ENCODE measurements at places on chromosomes 12 and 14.

GRCh38 chr14:31206536-31207286, 882 bp downstream of the HECTD1 start:
- peak; percentile 34 for DNase-seq

DNA sequence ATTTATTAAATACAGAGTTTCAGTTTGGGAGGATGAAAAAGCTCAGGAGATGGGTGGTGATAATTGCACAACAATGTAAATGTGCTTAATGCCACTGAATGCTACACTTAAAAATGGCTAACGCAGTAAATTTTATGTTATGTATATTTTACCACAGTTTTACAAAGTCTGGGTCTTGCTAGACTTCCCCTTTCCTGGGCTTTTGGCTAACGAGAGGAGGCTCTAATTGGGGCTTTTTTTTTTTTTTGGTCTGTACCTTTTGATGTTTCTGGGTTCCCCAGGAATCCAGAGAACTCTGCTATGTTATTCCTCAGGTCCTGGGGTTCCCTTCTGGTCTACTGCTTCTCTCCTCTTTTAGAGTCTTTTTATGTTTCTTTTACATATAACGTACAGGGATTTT, 355.5 kb downstream of the CACNA1C start:
- no peak for DNase-seq

DNA sequence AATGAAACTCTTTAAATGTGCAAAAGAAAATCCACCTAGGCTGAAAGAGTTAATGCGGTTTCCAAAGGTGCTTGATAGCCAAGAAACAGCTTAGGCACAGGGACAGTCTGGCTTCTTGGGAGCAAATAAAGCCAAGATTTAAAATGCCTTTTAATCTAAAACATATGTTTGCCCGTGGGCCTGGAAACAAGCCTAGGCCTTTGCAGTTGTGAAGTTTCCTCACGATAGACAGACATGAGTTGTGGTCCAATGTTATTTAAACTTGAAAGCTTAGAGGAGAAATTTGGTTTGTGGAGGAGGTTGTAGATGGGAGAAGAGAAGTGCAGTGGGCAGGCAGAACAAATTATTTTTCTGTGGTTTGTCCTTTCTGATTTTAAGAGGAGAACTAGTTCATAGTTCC, 29.8 kb downstream of the PROX2 start:
- DNase-seq: no peak

DNA sequence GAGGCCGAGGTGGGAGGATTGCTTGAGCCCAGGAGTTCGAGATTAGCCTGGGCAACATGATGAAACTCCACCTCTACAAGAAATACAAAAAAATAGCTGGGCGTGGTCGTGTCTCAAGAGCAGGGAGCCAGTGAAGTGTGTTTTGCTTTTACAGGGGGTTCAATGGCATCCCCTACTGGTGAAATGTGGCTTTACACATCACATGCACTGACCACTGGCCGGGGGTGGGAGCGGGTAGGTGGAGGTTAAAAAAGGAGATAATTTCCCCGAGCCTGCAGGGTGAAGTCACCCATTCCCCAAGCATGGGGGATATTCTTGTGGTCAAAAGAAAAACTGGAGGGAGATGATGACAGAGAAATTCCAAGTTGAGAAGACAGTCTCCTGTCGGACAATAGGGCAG, 63.6 kb upstream of the PWP1 start:
- no peak for DNase-seq

- DNase-seq: no peak
Observed at GRCh38 chr14:51087031-51087441, 7.9 kb downstream of the TRIM9 start.

GRCh38 chr12:53180931-53181645, 363 bp upstream of the CSAD start:
- peak; percentile 67 for DNase-seq

DNA sequence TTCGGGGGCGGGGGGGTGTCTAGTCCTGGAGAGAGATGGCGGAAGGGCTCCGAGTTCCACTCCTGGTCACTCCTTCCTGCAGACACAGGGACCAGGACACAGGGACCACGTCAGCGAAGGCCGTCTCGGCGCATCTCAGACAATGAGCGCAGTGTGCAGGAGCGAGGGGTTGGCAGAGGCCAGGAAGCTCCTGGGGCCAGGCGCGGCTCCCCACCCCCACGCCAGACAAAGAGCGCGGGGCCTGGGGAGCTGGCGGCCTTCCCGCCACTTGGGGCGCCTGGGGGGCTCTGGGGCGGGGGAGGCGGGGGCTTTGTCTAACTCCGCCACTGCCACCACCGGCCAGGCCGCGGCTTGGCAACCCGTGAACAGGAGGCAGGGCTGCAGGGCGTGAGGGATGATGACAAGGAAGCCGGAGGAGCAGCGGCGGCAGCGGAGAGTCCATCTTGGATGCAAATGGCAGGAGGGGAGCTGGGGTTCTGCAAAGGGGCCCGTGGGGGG, 2.2 kb downstream of the CDK2AP1 start:
- DNase-seq: peak; percentile 16

- DNase-seq: no peak
Observed at GRCh38 chr12:77924703-77925102, 94.0 kb downstream of the NAV3 start.

DNA sequence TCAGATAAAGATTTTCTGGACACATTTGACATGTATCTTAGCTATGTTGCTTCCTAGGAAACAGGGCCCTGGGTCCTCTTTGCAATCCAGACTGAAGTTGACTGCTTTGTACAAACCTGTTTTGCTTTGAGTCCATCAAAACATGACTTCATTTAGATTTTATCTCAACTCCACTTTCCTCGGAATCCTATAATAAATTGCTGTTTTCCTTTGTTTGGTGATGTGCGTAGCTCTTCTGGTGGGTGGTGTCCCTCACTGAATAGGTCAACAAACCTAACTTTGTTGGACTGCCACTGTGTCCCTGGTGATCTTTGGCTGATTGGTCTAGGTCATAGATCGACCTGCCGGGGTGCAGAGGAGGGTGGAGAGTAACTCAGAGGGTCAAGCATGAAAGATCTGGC, 735 bp upstream of the P2RX7 start:
- DNase-seq: no peak

DNA sequence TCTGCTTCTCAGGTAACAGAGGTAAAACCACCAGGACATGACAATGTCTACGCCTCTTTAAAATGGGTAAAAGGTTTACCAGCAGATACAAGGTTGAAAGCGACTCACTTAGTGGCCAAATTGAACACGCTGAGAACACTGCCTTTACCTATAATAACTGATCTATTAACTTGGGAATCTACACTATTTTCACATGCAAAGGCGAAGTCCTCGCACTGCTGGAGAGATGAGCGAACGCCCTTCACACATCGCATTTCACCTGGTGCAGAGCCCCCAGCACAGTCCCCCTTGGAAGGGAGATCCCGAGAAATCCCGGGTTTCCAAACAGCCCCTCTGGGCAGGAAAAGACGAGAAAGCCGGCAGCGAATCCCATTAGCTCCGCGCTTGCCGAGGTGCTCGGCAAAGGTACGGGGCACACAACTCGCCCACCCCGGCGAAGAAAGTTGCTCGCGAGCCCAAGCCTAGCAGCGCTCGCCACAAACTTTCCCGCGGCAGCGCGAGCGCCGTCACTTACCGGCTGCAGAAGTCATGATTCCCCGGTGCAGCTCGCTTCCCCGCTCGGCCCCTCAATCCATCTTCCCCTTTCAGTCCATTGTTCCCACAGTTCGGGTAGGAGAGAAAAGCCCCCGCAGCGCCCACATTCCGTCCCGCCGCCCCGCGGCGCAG, 423 bp downstream of the FGD6 start:
- DNase-seq: no peak

DNA sequence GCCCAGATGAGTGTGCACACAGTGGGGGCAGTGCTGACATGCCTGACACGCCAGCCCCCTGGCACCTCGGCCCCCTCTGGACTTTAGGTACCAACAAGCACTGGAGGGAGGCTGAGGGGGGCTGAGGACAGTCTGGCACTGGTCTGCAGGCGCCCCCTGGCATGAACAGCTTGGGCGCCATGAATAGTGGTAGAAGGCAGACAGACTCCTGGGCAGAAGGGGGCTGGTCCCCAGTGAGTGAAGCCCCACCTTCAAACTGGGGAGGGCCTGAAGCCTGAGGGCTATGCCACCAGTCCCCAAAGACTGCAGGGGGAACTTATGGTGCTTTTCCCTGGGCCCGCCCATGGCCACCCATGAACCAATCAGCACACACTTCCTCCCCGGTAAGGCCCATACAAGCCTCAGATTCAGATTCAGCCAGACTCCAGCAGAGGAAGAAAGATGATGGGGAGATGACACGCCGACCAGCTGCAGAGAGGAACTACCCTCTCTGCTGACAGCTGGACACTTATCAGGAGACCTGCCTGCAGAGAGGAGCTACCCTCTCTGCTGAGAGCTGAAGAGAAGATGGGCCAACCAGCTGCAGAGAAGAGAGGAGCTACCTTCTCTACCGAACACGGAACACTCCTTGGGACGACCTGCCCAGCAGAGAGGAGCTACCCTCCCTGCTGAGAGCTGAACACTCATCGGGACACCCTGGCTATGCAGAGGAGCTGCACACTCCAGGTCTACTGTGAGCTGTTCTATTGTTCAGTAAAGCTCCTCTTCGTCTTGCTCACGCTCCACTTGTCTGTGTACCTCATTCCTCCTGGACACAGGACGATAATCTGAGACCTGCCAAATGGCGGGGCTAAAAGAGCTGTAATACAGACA, 324.5 kb downstream of the PCNX1 start:
- DNase-seq: no peak

DNA sequence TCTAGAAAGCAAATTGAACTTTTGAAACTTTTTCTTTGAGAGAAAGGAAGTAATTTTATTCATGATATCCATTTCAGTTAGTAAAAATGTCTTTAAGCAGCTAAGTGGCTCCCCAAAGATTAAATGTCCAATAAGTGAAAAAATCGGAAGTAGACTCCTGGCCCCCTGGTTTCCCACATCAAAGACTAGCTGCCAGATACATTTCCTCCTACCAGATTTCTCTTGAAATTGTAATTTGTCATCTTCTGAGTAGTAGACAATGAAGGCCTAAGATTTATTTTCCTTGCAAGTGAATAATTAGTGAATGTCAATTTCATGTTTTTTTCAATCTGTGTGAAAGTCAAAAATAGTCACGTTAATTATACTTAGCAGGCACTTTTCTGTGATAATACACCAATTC, 321.9 kb downstream of the SYT1 start:
- DNase-seq: no peak

DNA sequence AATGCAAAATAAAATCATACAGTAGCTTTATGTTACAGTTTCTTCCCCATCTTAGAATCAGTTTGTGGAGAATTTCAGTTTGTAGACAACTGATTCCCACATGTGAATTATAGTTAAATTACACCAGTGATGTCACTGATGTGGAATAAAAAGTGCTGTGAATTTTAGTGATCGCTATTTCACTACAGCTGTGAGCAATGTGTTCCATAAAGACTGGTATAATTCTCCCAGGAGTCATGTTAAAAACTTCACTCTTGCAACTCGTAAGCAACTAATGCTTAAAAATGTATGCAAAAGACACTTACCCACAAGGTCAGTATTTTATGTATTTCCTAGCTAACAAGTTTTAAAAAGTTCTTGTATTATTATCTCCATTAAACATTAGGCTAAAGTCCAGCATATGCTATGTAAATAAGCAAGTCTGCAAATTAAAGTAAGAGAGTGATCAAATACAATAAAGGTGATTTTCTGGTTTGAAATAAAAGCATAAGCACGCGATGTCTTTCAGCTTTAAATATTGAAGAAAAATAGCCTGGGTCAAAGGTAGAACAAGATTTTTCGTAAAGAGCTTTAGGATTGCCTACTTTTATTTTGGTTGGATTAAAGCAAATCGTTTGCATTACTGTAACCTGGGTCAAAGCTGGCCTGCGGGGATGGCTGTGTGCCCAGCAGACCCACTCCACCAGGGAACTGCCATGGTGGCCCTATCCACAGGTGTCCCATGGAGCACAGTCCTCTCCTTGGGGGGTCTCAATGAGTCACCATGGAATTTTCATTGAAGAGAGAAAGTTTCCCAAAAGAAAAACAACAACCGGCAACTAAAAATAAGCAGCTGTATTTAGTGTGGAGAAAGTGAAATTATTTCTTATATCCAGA, 12.7 kb upstream of the LRIG3 start:
- no peak for DNase-seq

- no peak for DNase-seq
Observed at GRCh38 chr14:32697114-32697513, 241.6 kb upstream of the NPAS3 start.

GRCh38 chr14:24068711-24069410, 2.5 kb upstream of the CPNE6 start:
- no peak for DNase-seq

- no peak for DNase-seq
Observed at GRCh38 chr14:31761325-31761724, 200.1 kb downstream of the NUBPL start.

Measured in T-helper 9 cell (primary cell).